ENCODE measurements at places on chromosomes 16 and 17. TPM values are rescaled to one million over a fixed set of nuclear protein-coding genes. Genes with fewer than 3 reads are reported as not detected.
A peak's percentile ranks its signal among the peaks of the same experiment; 100 is the strongest.

The CD79B gene
- 0.70 TPM for total RNA-seq

The SLC5A11 gene
- total RNA-seq: not detected

The CCL4L2 gene
- total RNA-seq: not detected

DNA sequence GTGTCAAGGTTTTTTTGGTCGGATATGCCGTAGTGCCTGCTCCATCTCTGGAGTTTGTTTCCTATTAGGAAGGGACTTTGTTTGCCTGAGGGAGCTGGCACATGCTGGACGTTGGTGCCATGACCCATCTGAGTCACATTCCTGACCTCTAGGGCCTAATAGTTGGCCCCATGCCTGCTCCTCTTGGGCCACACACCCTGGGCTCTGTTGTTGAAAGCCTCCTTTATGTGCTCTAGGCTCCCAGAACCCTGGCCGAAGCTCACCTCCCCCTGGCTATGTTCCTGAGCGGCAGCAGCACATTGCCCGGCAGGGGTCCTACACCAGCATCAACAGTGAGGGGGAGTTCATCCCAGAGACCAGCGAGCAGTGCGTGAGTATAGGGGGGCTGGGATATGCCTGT, 18.4 kb downstream of the LIMD2 start:
- peak; percentile 66 for DNase-seq

DNA sequence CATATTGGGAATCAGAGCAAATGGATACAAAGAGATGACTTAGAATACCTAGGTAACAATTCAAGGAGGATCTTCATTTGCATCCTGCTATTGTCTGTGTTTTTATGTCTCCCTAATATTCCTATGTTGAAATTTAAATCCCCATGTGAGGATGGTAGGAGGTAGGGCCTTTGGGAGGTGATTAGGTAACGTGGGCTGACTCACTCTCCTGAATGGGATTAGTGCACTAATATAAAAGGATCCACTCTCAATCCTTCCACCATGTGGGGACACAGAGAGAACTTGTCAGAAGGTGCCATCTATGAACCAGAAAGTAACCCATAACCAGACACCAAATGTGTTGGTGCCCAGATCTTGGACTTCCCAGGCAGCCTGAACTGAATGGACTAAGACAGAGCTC, 83.4 kb downstream of the CDH8 start:
- DNase-seq: no peak

The TNS4 gene
- total RNA-seq: 2.5 TPM

GRCh38 chr17:58411408-58411894, 5.9 kb downstream of the RNF43 start:
- no peak for DNase-seq

DNA sequence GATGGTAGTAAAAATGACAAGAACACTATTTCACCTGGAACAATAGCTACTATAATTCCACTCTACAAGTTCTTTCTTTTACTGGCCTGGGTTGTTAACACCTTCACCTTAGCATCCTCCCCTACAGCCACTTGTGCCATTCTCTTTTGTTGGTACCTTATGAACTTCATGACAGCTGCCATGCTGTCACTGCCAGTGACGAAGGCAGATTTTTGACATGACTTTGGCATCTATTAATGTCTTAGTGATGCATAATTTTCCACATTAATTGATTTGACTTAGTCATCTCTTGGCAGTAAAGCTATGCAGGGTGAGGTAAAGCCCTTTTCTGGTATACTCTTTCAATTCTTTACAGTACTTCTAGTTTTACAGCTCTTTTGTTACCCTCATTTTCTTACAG, 207.9 kb downstream of the TANC2 start:
- no peak for DNase-seq

The IGF2BP1 gene
- total RNA-seq: 360 TPM

The CMTM4 gene
- 93.0 TPM for total RNA-seq

The SCNN1B gene
- not detected for total RNA-seq

The KCNJ12 gene
- 1.6 TPM for total RNA-seq

The KRT33B gene
- total RNA-seq: not detected

The SLC16A6 gene
- 0.18 TPM for total RNA-seq

GRCh38 chr17:56679115-56679776, 85.7 kb downstream of the NOG start:
- peak; percentile 66 for DNase-seq

- DNase-seq: no peak
Observed at GRCh38 chr17:44770166-44770925, 11.6 kb downstream of the ADAM11 start.

The MRPS34 gene
- total RNA-seq: 164 TPM

The USP7 gene
- 114 TPM for total RNA-seq

The KIAA0753 gene
- 33.4 TPM for total RNA-seq

The TBC1D3B gene
- 13.9 TPM for total RNA-seq

DNA sequence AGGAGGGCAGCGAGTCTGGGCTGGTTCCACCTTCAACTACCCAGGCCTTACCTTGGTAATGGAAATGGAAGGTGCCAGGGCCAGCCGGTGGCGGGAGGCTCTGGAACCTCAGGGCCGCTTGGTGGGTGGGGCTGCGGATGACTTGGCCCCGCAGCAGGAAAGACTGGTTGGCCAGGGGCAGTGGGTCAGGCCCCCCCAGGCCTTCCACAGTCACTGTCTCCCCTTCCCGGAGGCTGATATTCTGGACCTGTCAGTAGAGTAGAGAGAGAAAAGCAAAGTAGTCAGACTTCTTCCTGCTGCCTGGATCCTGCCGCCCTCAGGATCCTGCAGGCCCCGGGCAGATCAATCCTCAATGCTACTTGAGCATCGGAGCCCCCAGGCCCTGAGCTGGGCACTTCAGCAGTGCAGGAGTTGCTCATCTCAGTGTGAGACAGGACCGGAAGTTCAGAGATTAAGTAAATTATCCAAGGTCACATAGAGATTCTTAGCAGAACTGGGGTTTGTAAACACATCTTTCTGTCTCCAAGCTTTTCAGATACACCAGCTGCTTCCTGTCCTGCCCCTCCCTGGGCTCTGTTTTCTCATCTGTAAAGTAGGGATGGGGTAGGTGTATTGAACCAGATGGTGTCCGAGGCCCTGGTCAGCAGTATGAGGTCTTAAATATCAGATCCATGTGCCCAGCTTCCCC, 18.5 kb upstream of the PHF12 start:
- DNase-seq: no peak

GRCh38 chr16:66219491-66219890, 147.0 kb upstream of the CDH5 start:
- no peak for DNase-seq

DNA sequence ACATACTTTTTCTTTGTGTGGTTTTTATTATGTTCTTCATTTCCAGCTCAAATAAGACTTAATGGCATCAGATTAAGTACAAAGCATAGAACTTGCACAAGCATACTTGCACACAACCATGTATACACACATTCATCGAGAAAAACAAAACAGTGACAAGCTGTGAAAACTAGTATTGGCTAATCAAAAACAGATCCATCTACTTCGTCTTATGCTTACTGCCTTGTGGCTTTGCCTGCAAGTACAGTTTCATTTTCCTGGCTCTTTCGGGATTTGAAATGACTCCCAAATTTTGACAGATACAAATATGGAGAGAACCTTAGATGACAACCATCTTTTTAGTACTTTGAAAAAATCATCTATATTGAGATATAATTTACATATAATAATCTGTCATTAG, 338.3 kb downstream of the BCAS3 start:
- DNase-seq: no peak

- DNase-seq: peak; percentile 66
Observed at GRCh38 chr17:65629234-65629690, 67.8 kb upstream of the AXIN2 start.

DNA sequence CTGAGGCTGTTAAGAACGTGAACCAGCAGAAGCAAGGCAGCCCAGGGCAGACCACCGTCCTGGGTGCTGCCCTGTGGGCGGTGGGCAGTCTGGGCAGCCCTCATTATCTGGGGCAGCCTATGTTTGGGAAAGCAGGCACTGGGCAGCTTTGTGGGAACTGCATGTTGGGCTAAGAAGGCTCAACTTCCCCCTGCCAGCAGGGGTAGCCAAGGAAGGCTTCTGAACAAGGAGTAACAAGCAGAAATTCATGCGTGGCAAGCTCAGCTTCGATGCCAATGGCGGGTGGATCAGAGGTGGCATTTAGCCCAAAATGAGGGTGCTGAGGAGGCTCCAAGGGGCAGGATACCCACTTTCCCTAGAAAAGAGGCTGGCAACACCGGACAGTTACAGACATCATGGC, 42.7 kb upstream of the METRNL start:
- peak; percentile 30 for DNase-seq

GRCh38 chr17:45384789-45385262, 47.8 kb downstream of the ARHGAP27 start:
- DNase-seq: peak; percentile 79

GRCh38 chr17:72813481-72813880, 279.0 kb downstream of the SLC39A11 start:
- DNase-seq: no peak

Measured in endodermal cell (in vitro differentiated cells).